EL (cell line): ENCODE measurements at places on chromosomes 6 and 20.

- no peak for DNase-seq
These were observed 301.4 kb upstream of the CDYL start for GRCh38 chr6:4474810-4475209.

GRCh38 chr6:99979953-99980352, 14.1 kb downstream of the MCHR2 start:
- no peak for DNase-seq

DNA sequence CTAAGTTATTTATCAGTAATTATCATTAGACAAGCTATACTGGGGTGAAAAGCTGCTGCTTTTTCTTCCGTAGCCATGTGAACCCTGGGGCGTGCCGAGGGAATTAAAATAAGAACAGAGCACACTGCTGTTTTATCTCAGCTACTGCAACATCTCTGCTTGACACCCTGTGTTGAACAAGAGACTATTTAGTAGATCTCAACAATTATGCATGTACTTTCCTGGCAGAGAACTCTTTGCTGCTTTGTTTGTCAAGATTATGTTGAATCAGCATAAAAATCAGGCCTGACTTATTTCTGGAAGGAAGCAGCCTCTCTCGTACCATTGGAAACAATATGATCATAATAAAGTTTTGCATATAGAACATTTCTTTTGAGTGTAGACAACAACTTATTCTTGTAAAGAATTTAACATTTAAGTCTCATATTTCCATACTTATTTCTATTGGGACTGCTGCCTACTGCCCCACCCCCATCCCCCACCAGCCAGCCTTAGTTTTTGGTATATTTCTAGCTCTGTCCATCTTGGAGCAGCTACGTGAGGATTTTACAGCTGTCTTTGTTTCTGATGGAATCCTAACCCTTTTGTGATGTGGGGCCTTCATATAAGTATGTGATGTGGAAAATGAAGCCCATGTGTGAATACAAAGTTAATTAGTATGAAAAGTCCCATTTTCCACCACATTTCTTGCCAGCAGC, 1011.4 kb downstream of the KIF16B start:
- DNase-seq: no peak

GRCh38 chr6:33075568-33076405, at the start of gene HLA-DPB1:
Gene HLA-DPB1, plus strand, starts transcription at chr6:33075990. Its CDS starts 52 bp downstream, at chr6:33076042.
- DNase-seq: peak; percentile 53

DNA sequence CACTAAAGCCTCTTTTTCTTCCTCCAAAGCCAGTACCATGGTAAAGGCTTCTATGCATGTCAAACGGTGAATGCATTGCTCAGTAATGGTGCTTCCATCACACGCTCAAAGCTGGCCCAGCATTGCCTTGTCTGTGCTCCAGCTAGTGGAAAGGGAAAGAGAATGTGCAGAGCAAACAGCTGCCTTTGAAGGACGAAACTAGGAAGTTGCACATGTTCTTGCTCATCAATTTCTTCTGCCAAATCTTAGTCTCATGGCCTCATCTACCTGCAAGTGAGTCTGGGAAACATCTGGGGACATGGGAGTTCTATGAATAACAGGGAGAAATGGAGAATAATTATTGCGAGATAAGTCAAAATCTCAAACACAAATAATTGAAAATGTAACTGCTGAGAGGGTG, 216.5 kb upstream of the SSTR4 start:
- DNase-seq: no peak

DNA sequence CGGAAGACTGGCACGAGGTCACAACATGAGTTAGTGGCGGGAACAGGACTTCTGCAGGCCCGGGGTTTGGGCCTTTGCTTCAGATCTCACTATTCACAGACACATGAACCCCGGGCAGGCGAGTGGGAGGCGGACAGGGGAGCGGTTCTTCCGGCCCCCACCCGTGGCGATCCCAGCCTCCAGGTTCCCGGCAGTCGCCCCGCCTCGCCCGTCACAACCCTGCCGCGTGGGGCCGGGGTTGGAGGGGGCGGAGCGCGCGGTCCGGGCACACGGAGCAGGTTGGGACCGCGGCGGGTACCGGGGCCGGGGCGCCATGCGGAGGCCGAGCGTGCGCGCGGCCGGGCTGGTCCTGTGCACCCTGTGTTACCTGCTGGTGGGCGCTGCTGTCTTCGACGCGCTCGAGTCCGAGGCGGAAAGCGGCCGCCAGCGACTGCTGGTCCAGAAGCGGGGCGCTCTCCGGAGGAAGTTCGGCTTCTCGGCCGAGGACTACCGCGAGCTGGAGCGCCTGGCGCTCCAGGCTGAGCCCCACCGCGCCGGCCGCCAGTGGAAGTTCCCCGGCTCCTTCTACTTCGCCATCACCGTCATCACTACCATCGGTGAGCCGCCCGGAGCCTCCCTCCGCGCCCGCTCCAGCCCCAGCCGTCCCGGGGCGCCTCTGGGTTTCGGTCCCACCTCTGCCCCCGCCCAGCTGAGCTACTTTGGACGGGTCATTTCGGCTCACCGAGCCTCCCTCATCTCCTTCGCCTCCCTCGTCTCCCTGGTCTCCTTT, at the start of gene KCNK15:
KCNK15 (plus strand) TSS at position 268 of the 769 bp plus-strand sequence; CDS start at position 314, 46 bp downstream.
- peak; percentile 45 for DNase-seq

- peak; percentile 6 for DNase-seq
These were observed 258.5 kb upstream of the CDH4 start for GRCh38 chr20:60993433-60994044.

DNA sequence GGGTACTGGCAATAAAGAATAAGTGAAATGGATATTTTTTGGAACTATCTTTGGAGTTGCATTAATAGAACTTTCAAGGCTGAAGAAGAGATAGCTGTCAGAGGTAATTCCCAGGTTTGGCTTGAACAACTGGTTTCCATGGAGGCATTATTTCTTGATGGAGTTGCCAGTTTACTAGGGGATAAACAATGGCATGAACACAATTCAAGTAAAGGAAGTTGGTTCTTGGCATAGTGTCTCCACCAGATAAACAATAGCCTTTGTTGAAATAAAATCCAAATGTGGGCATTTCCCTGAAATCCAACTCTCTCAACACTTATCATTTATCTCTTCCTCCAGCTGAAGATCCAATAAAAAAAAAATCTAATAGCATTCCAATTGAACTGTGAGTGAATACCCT, 454.9 kb downstream of the C6orf118 start:
- no peak for DNase-seq

- DNase-seq: no peak
These were observed 80.6 kb downstream of the SSR1 start for GRCh38 chr6:7232351-7232750.

- no peak for DNase-seq
These were observed 3.2 kb downstream of the BACH2 start for GRCh38 chr6:90293319-90293953.

DNA sequence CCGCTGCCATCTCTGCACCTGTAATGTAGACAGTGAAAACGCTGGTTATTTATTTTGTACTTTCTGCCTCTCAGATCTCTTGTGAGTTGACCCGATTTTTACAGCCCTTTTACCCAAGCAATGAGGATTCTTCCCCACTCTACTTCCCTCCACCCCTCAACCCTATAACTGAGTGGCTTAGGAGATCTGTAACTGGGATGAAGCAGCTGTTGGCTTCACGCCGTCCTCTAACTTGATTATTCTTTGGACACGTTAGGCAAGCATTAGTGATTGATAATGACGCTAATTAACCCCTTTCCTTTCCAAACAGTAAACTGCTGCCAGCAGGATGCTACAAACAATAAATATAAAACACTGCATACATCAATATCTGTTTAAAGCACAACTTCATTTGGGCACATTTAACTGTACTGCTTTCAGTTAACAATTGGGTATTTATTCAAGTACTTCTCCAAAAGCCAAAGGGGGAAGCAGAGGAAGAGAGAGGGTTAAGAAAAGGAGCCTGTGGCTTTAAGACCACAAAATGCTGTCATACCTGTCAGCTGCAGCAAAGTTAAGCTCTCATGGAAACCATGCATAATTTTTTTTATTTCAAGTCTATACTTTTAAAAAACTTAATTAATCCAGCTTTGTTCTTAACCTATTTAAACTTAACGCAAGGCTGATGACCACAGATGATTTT, 21.2 kb downstream of the TFAP2A start:
- DNase-seq: no peak

GRCh38 chr6:79737172-79737571, 106.0 kb downstream of the SH3BGRL2 start:
- DNase-seq: no peak

GRCh38 chr6:163165922-163166321, 248.6 kb upstream of the QKI start:
- no peak for DNase-seq

DNA sequence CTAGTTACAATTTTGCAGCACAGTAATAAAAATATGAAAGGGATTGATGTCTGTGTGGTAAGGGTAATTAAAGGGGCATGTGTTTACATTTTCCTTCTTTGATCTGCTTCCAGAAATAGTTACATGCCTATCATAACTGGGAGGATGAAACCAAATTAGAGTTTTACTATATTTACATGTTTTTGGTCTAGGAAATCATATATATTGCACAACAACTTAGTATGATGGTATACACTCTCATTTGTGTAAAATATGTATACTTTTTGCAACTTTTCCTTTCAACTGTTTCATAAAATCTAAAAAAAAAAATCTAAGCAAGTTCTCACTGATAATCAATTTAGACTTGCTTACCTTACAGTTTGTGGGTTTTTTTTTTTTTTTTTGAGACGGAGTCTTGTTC, 32.2 kb downstream of the DCBLD1 start:
- DNase-seq: no peak
